Effector memory CD8-positive, alpha-beta T cell (primary cell): ENCODE measurements at places on chromosomes 7 and 10.

DNA sequence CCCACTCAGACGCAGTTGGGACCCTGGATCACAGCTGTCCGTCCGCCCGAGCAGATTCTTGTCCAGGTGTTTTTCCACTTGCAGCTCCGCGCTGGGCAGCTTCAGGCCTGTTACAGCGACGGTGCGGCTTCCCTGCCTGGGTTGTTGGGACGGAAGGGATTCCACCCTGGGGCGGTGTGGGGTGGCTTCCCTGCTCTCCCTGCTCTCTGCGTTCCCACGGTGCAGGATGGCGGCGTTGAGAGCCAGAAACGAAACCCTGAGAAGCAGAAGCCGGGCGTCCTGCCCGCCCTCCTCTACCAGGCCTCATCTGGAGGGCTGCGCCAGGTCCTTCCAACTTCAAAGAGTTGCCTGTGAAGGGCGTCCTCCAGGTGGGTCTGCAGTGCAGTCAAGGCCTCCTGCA, 194.4 kb downstream of the ADARB2 start:
- DNase-seq: no peak

GRCh38 chr10:87615856-87616255, 43.8 kb upstream of the PAPSS2 start:
- no peak for DNase-seq

GRCh38 chr10:36448760-36449691, 676.4 kb upstream of the ANKRD30A start:
- DNase-seq: no peak

DNA sequence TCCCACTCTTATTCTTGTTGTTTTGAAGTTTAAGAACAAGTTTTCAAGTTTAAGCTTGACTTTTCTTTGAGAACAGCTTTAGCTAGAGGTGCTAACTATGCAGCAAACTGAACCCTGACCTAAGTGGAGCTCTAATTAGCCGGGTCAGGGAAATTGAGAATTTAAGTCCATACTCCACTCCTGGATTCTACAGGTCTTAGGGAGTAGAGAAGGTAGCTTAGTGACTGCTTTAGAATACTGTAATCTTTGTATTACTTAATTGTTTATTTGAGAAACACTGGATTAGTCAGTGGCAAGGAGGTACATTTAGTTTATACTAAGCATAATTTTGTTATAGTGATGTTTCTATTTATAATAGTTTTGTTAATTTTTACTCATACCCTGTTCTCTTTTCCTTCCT, 74.6 kb upstream of the STRIP2 start:
- DNase-seq: no peak

- no peak for DNase-seq
These were observed 99.2 kb downstream of the FOXL3 start for GRCh38 chr7:388961-389701.

- DNase-seq: no peak
These were observed 81.8 kb downstream of the THSD7A start for GRCh38 chr7:11750191-11750590.

- DNase-seq: no peak
These were observed 106.4 kb downstream of the LRRC4 start for GRCh38 chr7:127924874-127925273.

DNA sequence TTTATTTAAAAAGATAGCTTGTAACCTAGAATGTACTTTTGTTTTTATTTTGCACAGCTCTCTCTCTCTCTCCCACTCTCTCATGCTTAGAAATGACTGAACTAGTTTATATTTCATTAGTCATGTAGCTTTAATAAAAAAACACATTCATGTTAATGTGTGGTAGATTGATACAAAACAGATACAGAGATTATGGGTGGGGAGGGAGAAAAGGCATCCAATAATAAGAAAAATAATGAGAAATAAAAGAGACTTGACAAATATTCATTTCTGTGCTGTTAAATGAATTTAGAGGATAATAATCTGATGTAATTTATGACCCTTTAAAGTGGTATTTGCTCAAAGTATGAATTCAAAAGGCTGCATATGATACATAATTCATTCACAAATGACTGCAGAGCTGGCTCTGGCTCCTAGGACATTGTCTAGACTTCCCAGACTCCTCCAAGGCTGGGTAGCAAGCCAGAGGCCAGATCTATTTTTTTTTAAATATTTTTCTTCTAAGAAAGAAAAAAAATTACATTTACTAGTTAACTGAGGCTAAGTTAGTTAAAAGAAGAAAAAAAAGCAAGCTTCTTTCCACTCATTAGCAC, 105.7 kb upstream of the DNAJB12 start:
- no peak for DNase-seq

- DNase-seq: no peak
These were observed 1.2 kb upstream of the TMEM273 start for GRCh38 chr10:49189422-49189821.

- DNase-seq: no peak
These were observed 27.1 kb upstream of the SGCE start for GRCh38 chr7:94683066-94683465.

DNA sequence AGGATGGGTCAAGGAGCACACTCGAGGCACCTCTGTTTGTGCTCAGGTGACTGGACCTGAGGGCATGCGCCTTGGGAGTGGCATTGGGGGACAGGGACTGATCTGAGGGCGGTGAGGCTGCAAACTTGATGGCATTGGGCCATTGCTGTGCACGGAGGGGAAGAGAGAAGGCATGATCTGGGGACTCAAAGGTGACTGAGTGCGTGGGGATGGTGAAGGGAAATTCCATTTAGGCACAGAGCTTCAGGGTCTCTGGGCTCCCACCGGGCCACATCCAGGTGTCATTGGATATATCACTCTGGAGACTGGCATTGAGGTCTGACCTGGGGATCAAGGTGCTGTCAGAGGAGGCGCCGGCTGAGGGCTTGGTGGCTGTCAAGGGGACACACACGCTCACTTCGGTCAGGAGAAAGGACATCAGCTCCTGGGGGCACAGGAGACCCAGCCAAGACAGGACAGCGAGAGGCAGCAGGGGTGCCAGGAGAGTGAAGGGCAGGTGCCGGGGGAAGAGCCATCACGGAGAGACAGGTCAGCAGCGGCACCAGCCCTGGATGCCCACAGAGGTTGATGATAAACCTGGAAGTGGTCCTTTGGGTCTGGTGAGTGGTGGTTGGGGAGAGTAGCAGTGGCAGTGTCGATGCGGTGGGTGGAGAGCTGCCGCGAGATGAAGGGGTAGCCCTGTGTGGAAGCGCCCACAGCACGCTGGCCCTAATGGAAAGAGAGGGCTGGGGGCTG, 5.5 kb downstream of the ADCK2 start:
- DNase-seq: no peak

GRCh38 chr7:84070770-84071169, 123.8 kb downstream of the SEMA3A start:
- no peak for DNase-seq

- DNase-seq: no peak
These were observed at the start of gene FAM13C for GRCh38 chr10:59362144-59362958. Gene FAM13C (minus strand): TSS chr10:59362549. CDS start chr10:59362460, 89 bp downstream.

DNA sequence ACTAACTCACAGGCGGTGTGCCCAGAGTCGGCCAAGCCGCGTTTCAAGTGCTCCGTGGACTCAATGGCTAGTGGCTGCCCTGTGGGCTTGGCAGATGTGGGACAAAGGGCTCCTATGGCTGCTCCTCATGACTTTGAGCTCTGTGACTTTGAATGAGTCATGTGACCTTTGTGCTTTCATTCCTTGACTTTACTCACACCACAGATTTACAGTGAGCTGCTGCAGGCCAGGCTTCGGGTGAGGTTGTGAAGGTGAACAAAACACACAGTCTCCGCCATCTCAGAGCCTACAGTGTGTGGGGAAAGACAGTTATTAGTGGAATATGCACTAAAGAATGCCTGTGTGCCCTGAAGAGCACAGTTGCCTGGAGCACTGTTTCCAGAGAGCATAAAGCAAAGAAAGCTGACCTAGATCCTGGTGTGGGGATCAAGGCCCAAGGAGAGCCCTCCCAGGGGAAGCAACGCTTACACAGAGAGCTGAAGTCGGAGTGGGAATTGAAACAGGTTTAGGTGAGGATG, 29.7 kb upstream of the PLEKHA1 start:
- no peak for DNase-seq

GRCh38 chr7:55127622-55128081, 108.8 kb downstream of the EGFR start:
- no peak for DNase-seq

DNA sequence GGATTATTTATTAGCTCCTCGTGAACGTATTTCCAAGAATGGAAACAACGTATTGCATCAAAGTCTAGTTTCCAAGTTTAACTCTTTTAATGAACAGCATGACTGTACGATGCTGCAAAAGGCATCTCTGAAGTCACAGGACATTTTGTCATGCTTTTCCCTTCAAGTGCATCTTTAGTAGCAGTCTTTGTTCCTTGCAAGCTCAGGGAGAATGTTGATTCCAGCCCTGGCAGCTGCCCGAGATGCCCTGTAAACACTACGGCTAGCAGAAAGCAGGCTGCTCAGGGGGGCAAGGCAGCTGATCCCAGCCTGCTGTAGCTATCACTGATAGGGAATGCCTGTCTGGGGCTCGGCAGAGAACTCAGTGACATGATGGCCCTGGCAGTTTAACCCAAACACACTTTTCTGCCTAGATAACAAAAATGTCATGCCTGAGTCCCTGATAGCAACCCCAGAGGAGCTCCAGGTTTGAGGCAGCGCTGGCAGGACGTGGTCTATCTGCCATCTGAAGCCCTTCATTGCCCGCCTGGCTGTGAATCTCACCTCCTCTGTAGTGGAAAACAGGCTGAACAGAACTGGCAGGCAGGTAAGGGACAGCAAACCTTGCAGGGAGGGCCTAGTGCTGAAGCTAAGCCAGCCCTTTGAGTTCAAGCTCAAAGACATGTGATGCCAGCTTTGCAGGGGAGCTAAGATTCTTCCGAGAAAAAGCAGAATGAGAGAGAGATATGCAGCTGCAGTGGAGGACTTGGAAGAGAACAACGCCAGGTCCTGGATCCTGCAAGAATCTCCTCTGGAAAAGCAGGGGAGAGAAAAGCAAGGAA, 264.6 kb downstream of the SNX10 start:
- DNase-seq: no peak

DNA sequence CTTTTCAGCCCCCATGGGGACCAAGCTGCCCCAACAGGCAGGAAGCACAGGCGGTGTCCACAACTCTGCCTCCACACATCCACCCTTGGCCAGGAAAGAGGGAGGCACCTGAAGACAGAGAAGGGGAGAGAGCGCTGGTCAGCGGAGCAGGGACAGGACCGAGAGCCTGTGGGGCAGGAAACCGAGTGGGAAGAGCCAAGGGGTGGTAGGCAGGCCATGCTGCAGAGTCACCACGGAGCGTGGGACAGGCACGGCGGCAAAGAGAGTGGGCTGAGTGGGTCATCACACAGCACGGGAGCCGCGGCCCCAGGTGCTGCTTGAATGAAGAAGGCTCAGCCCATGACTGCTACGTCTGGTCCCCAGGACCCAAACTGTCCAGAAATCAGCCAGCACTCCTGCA, 109.8 kb downstream of the PTPRN2 start:
- DNase-seq: no peak

DNA sequence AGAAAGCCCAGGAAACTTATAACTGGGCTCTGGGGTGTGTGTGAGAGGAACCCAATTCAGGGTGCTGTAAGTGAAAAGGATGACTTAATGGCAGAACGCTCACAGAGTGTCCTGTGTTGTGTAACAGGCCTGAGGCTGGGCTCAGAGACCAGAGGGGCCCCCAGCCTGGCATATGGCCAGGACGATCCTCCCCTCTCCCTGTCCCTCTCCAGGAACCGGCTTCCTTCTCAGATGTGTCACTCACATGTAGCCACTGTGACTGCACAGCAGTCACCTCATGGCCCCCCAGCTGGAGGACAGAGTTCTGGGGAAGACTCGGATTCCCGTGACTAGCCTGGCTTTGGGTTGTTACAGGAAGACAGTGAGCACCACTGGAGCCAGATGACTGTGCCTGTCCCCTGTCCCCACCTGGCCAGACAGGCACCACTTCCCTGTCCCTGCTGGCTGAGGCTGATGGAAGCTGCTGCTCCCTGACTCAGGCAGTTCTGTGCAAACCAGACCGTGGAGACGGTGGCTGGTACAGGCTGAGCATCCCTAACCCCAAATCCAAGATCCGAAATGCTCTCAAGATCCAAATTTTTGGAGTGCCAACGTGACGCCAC, 220.5 kb downstream of the MLLT10 start:
- DNase-seq: no peak

DNA sequence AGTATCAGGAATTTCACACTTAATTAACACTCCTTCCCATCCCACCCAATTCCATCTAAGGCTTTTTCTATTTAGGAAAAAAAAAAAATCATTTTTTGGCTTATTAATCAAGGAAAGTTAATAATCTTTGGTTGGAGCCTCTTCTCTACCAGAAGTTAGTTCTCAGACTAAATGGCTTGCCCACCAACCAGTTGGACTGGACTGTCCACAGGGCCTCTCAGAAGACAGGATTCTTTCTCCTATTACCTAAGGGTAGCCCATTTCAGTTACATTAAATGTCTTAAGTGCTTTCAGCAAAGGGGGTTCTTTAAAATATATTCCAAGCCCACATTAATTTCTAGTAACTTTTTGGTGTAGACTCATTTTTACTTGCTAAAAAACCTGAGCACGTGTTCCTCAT, 35.2 kb downstream of the GLUD1 start:
- no peak for DNase-seq

DNA sequence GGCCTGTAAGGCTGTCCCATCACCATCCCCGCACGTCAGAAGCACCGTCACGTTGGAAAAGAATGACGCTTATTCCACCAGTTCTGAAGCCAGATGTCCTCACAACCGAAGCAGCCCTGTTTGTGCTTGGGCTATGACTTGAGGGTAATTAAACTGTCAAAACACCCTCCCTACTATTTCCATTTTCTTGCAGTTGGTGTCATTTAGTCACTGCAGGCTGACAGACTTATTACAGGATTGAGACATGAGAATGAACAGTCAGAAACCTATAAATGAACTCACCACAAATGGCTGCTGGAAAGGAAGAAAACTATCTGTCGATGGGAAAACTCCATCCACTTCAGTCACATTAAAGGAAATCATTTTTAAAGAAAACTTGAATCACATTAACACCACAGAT, 85.3 kb downstream of the VOPP1 start:
- DNase-seq: no peak

- no peak for DNase-seq
These were observed 338.4 kb downstream of the GALNT17 start for GRCh38 chr7:71470326-71470725.

DNA sequence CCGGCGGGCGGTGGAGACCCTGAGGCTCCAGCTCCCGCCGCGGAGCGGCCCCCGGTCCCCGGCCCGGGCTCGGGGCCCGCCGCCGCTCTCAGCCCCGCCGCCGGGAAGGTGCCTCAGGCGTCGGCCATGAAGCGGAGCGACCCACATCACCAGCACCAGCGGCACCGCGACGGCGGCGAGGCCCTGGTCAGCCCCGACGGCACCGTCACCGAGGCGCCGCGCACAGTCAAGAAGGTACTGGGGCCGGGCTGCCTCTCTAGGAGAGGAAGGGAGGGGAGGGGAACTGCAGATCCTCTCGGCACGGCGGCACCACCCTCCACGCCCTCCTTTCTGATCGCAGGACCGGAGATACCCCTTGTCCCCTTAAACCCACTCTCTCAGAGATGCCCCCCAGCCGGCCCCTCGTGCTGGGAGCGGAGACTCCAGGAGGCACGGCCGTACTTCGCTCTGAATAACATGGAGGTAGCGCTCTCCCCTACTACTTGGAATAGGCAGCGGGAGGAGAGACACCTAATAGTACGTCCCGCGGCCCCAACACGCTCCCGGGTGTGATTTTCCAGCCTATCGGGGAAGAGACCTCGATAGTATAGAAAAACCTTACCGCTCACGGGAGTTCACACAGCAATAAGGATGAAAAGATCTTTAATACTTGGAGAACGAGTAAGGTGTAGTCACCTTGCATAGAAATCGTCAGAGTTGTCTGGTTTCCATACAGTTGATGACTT, 538 bp downstream of the AHCYL2 start:
- peak; percentile 42 for DNase-seq

- no peak for DNase-seq
These were observed 109.4 kb downstream of the ADAM12 start for GRCh38 chr10:126278851-126279250.

GRCh38 chr10:82308641-82309040, 433.6 kb downstream of the NRG3 start:
- no peak for DNase-seq
